ENCODE measurements at places on chromosomes 13 and 19.

- DNase-seq = no peak
Observed at GRCh38 chr13:112104881-112105234, 37.9 kb downstream of the SOX1 start.

GRCh38 chr19:38852231-38853044 lies 2.7 kb upstream of the HNRNPL start:
- peak; percentile 85 for DNase-seq

GRCh38 chr19:47018923-47019322 lies 714 bp upstream of the NPAS1 start:
- no peak for DNase-seq

DNA sequence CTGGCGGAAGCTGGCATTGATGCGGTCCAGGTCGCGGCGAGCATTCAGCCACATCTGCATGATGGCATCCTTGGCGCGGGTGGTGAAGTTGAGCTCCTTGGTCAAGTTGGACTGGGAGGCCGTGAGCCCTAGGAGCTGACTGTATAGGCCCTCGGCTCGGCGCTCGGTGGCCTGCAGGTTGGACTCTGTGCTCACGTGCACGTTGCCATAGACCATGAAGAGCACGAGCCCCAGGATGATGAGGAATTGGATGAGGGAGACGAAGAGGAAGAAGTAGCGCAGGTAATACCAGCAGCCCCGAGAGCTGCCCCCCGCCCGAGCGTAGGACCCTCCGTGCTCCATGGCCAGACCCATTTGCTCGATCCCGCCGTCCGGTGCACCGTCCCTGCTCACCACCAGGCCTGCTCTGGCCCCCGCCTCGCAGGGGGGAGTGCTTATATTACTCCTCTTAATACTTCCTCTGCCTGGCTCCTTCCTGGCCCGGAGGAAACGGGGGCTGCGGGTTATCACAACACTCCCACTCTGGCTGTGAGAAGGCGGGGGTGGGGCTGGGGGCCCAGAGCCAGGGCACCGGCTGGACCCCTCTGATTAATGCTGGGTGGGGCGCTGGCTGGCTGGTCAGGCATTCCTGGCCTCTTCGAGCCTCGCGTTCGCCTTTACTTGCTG lies at the start of gene PLVAP:
Gene PLVAP, minus strand, starts transcription at position 408 of the 666 bp plus-strand sequence. Its CDS starts 54 bp downstream, at position 354.
- no peak for DNase-seq

DNA sequence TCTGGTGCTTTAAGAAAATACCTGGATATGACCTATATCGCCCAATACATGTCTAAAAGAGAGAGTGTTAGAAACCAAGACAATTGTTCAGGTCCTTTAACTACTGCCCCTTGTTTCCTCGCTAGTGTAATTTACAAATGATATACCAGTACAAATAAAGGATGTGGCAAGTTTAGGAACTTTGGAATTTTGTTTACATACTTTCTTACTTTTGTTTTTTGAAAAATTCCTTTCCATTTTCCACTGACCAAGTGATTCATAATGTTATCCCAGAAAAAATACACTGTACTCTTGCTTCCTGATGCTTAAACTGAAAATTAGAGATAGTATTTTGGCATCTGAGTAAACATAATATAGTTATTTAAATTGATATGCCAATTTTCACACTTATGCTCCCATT lies 96.8 kb upstream of the CSNK1A1L start:
- peak; percentile 14 for DNase-seq

- peak; percentile 12 for DNase-seq
Observed at GRCh38 chr13:30364876-30365275, 57.4 kb upstream of the UBE2L5 start.

DNA sequence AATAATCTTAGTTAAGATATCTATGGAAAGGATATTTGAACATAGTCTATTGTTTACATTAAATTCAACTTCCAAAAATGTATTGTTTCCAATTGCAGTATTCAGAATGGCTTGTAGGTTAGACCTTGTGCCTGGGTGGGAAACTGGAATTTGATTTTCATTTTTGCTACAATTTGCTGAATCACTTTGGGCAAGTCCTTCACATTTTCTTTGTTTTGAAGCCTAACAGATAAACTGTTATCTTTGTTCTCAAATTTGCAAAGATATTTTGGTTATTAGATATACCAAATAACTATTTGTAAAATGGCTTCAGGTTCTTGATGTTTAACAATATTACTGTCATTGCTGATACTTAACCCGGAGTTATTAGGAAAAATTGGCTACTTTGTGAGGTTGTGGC lies 82.6 kb downstream of the WDFY2 start:
- DNase-seq = no peak

DNA sequence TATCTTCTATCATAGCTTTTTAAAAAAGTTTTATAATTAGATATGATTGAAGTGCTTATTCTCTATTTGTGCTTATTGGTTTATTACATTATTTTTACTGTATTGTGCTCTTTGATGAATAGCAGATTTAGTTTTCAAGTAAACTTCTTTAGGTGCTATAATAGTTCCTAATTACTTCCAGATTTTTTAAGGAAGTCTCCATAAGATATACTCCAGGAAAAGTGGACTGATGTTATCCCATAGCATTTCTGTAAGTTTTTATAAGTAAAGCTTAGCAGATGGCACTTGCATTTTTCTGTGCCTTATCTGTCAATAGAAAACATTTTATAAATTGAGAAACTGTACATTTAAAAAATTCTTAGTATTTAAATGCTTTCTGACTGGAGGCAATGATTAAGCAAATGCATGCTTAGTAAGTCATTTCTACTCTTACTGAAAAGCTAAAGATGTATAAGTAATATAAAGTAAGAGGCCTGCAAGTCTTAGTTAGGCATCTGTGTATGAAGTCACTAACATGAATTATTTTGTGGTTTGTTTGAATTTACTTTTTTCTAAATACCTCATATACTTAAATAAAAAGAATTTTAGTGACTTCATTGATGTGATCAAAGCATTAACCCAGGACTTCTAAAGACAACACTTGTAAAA lies 182.8 kb downstream of the MAB21L1 start:
- peak; percentile 3 for DNase-seq

Measured in HFFc6 (cell line).